ENCODE measurements at places on chromosomes 2 and 18.

GRCh38 chr18:75016025-75016717 lies 192.8 kb downstream of the PTGR3 start:
- DNase-seq: peak; percentile 18

GRCh38 chr2:83067947-83068346 lies 1391.1 kb downstream of the SUCLG1 start:
- no peak for DNase-seq

DNA sequence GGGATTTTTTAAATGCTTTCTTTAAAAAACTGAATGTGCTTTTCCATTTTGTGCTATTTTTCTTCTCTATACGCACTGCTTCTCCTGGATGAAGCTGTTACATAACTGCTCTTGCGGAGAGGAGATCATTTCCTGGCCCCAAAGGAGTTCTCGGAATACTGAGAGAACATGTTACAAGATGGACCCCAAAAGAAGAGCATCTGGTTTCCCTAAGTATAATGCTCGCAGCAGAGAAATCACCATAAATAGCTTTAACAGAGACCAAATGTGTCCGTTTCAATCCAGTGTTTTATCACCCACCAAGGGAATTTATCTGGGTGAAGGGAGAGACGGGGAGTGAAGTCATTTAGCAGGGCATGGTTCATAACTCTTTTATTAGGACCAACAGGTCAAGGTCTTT lies 80.1 kb downstream of the RBM43 start:
- DNase-seq: no peak

- DNase-seq: no peak
Observed at GRCh38 chr2:199833525-199833924, 17.5 kb downstream of the FTCDNL1 start.

DNA sequence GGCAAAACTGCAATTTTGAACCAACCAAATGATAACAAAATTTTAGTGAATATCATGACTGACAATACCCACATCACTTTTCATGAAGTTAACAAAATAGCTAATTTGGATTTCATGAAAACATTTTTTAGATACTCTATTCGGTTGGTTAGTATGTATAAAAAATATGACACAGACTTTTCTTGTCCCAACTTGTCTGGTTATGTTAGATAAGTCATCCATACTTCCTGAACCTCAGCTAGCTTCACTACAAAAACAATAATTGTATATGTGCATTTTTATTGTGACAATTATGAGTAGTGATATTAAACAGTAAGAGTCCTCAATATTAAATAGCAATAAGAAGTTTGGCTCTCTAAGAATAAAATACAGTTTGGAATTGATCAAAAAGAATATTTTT lies 408.1 kb upstream of the DSEL start:
- no peak for DNase-seq

- no peak for DNase-seq
Observed at GRCh38 chr2:196162586-196163175, 8.7 kb downstream of the STK17B start.

GRCh38 chr18:1653873-1654272 lies 749.2 kb downstream of the ADCYAP1 start:
- peak; percentile 1 for DNase-seq

GRCh38 chr18:55539240-55539639 lies 48.8 kb downstream of the TCF4 start:
- peak; percentile 72 for DNase-seq

- no peak for DNase-seq
Observed at GRCh38 chr2:236545814-236546480, 23.7 kb upstream of the ACKR3 start.

DNA sequence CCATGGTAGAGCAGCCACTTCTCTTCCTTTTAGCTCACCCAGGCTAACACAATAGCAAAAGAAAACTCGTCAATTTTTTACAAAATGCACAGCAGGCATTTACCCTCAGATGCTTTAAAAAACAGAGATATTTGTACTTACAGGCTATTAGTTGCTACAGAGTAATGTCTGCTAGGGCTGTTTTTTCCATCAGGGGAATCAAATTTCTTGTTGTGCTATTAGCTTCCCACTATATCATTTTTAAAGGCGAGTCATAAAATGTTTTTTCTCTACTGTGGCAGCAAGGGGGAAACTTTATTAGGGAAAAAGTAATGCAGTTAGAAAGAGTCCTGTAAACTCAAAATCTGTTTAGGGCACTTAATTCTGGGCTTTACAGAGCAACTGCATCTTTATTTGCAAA lies 277.9 kb upstream of the THSD7B start:
- DNase-seq: no peak

DNA sequence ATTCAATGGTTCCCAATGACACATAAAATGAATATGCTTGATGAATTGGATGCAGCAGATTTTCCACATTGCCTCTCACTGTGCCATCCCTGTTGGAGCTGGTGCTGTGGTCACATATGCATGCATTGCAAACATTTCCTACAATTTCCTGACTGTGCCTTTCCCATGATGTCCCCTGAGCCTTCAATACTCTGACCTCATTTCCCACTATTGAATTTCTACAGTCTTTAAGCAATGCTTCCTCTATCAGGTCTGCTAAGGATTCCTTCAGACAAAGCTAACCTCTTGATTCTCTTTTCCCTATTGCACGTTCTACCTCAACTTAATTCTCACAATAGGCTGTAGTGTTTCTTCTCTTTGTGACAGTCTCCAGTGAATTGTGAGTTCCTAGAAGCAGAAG lies 342.5 kb upstream of the CRIM1 start:
- no peak for DNase-seq

- DNase-seq: peak; percentile 89
Observed at GRCh38 chr18:4125224-4125623, 329.9 kb downstream of the DLGAP1 start.

DNA sequence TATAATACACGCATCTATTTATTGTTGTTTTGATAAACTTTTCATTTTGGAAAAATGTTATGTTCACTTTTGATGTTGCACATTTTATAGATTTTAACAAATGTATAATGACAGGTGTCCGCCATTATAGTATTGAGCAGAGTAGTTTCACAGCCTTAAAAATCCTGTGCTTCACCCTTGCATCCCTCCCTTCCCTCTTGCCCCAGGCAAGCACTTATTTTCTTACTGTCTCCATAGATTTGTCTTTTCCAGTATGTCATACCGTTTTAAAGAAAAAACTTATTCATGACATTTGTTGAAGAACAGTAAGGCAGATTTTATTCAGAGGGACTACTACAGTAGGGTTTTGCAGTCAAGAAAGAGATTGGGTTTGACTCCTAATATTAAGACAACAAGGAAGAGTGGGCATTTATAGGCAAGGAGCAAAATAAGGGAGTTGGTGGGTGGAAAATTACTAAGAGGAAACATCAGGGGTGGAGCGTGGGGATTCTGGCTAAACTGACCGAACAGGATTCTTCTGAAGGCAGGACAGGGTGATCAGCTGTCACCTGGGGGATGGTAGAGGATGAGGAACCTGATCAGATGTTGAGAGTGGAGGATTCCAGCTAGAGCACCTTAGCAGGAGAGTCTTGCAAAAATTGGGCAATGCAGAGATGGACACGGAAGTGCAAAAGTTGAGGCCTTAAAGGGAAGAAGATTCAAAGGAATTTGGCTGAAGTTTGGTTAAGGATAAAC lies 108.8 kb downstream of the NCK2 start:
- no peak for DNase-seq

GRCh38 chr2:161147856-161148255 lies 12.4 kb upstream of the TANK start:
- no peak for DNase-seq

DNA sequence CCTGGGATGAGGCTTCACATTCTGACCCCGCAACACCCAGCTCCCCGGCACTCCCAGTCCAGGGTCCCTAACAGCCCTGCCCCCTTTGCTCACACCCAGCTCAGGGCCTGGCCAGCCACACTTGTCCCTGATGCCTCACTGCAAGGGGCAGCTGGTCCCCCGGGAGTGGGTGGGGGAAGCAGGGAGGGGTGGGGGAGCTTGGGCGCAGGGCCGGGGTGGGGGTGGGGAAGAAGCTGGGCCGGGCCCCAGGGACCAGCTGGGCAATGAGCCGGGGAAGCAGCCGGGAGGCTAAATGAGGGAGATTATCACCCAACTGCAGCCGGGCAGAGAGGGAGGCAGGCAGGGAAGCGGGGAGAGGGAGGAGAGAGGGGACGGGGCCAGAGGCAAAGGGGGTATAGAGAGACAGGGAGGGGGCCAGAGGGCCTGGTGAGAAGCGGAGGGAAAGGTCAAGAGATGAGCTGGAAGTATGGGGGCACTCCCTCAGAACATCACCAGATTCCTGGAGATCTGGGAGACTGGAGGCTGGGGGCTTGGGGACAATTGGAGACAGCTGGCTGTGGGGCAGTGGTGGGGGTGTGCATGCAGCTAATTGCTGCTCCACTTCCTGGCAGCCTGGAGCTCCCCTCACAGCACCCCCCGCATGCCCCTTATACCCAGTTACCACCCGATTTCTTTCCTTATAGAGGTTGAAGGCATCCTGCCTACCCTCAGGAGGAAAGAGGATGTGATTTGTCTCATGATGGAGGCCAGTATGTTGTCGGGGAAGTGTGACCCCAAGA lies 2.5 kb upstream of the ASIC4 start:
- DNase-seq: no peak

- no peak for DNase-seq
Observed at GRCh38 chr2:114548151-114548550, 105.7 kb downstream of the DPP10 start.

DNA sequence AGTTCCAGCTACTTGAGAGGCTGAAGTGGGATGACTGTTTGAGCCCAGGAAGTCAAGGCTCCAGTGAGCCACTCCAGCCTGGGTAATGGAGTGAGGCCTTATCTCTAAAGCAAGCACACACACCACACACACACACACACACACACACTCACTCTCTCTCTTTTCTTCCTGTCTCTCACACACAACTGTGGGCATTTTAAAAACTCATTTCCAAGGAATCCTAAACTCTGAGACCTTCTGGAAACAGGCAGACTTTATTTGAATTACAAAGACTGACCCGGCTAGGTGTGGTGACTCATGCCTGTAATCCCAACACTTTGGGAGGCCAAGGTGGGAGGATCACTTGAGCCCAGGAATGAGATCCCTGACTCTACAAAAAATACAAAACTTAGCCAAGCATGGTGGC lies 21.3 kb downstream of the WDSUB1 start:
- peak; percentile 23 for DNase-seq

DNA sequence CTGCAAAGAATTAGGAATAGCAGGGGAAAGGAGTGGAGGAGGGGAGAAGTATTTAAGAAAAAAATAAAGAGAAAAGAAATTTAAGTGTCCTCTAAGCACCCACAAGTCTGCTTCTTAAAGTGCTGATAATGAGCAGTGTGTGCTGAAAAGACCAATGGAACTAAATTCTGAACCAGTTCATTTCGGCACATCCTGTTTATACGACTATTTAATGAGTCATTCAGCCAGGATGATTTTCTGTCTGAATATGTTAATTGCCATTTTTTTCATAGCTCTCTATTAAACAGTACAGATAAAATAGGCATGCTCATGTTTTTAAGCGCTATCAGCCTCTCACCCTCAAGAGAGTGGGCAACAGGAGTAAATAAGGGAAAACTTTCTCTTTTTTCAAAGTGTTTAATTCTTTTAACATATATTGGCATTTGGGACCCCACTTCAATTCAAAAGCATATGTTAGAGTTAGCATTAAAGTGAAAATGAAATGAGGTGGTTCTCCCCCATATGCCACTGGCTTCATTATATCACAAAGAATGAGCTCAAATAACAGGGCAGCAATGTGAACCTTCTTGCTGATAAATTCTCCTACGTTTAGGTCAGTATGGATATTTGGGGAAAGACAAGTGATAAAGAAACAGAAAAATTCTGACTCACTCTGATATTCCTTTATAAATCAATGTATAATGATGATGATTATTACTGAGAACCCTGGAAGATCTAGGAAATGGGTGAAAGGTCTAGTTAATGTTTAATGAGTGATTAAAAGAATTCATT lies 87.5 kb downstream of the TCF4 start:
- DNase-seq: peak; percentile 94

DNA sequence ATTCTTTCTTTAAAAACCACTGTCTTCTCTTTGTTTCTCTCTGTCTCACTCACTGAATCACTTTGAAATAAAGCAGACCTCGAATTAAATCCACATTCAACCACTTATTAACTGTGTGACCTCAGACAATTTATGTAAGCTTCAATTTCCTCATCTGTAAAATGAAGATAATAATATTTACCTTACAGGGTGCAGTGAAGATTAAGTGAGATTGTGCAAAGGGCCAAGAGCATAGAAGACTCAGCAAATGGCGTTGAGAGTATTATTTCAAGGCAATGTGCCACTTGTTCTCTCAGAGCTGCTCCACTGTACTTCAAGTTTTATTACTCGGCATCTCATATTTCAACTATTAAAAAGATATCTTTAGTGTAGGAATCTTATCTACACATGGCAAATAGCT lies 454.2 kb upstream of the HNRNPA3 start:
- no peak for DNase-seq

GRCh38 chr2:43142921-43143438 lies 83.4 kb downstream of the ZFP36L2 start:
- no peak for DNase-seq

DNA sequence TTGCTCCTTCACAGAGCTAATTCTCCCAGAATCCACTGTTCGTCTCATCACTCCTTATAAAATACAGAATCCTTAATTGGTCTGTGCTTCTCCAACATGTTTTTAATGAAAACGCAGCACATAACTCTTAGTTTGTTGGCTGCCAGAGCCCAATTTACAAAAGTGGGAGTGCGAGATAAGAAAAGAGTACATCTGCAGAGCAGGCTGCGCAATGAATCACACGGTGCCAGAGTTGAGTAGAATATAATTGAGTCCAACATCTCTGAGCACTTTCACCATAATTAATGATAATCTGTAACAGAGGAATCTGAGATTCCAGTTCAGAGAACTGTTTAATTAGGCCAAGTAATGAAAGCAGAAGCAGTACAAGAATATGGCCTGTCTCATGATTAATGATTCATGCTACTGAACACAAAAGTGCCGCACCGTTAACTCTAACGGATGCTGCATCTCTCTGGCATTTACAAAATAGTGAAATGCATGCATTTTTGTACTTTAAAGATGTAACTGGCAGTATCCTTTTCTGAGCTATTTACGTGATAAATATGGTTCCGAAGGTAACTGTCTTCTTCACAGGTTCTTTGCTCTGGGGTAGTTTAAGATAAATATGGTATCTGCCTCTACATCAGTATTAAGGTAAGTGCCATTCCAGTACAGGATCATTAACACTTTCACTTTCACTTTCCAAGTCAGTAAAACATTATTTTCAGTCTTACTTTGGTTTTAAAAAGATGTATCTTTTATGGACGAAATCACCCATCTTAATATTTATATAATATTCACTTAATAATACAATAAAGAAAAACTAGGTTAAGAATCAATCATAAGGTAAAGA lies 785.6 kb downstream of the NR4A2 start:
- DNase-seq: peak; percentile 7

- no peak for DNase-seq
Observed at GRCh38 chr18:1559563-1559962, 654.9 kb downstream of the ADCYAP1 start.

- DNase-seq: no peak
Observed at GRCh38 chr2:164899121-164899520, 56.2 kb downstream of the SLC38A11 start.
